ENCODE measurements at places on chromosomes 4 and X.

GRCh38 chrX:70454441-70455365, 10.1 kb downstream of the DLG3 start:
- DNase-seq, result no peak

- peak; percentile 96 for DNase-seq
Measured at GRCh38 chr4:56410247-56411062, 23.2 kb upstream of the AASDH start.

- no peak for DNase-seq
Measured at GRCh38 chr4:97548943-97549583, 594.2 kb downstream of the STPG2 start.

DNA sequence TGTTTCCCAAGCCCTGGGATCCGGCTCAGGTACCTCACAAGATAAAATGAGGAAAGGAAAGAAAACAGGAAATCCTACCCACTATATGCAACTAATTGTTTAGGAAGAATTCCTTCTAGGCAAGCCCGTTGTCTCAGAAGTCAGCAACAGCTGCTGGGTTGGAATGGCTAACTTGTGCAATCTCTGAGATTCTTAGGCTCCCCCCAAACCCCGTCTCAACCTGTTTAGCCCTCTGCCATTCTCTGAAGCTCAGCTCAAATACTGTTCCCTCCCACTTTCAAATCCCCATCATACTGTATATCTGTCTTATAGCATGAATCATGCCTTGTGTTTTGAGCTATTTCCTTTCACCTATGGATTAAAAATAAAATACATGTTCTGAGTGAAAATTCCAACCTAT, 28.9 kb downstream of the STARD8 start:
- no peak for DNase-seq

DNA sequence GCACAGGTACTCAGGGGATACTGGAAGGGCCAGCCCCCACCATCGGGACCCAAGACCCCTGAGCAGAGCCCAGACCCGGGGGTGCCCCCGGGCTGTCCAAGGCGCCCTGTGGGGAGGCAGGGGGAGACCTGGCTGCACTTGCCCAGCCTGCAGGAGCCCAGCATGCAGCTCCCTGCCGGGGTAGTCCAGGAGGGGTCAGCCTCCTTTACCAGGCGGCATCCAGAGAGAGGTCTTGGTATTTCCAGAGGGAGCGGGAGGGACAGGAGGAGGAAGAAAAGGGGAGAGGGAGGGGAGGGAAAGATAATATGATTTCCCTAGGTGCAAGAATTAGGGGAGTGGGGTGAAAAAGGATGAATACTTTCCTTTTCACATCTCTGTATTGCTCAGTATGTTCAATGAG, 97.5 kb downstream of the ABLIM2 start:
- no peak for DNase-seq

DNA sequence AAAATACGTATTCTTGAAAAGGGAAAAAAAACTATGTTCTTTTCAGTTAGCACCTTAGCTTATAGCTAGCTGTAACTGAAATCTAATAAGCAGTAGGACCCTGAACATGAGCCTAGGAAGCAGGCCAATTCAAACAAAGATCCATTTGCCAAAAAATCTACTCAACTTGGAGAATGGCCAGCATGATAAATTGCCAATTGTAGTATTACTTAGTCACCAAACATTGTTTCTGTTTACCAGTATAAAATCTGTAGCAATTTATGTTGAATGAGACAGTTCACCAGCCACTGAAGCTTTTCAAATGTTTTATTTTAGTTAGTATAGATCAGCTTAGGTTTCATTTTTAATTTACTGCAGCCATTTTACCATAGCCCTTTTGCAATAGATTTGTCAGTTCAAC, 323.6 kb upstream of the DIPK2B start:
- no peak for DNase-seq

DNA sequence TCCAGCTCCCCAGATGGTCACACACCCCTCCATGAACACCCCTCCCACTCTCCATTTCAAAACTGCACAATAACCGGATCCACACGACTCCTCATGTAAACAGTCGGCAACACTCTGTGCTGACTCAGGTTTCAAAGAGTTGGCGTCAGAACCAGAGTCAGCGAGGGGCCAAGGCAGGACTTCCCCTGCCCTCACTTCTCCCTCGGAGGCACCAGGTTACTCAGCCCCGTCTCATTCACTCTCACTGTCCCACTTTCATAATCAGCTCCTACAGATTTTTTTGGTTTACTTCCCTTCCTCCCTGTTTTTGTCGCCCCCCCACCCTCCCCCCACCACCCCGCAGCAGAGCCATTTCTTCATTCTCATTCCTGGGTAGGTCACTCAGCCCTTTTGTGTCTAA, 2.7 kb upstream of the TIMP1 start:
- no peak for DNase-seq

- no peak for DNase-seq
Measured at GRCh38 chr4:16717266-16717970, 181.0 kb downstream of the LDB2 start.

DNA sequence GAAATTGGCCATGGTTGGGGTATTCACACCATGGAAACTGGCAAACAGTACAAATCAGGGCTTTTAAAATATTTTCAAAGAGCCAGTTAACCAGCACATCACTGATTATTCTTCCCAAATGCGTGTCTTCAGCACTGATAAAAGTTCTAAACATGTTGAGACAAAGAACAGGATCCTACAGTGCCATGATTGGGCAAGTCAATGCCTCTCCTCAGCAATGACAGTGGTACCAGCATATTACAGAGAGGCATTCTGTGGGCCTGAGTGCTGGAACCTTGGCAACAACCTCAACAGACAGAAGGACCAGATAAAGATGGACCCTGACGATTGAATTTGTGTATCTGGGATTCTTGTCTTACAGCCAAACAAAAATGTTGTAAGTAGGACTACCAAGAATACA, 108.9 kb downstream of the EFHC2 start:
- no peak for DNase-seq

GRCh38 chr4:15898902-15899301, 39.6 kb downstream of the FGFBP1 start:
- DNase-seq, result no peak

- no peak for DNase-seq
Measured at GRCh38 chr4:91089178-91089577, 962.0 kb downstream of the CCSER1 start.

GRCh38 chrX:13540602-13541001, 28.8 kb upstream of the EGFL6 start:
- DNase-seq, result no peak

DNA sequence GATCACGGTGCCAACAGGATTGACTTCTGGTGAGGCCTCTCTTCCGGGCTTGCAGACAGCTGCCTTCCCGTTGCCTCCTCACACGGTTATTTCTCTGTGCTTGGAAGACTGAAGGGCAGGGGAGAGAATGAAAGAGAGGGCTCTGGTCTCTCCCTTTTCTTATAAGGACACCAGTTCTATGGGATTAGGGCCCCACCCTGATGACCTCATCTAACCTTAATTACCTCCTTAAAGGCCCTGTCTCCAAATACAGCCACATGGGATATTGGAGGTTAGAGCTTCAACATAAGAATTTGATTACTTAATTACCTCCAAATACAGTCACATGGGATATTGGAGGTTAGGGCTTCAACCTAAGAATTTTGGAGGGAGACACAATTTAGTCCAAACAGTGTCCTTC, 46.5 kb downstream of the EVC start:
- DNase-seq, result no peak

DNA sequence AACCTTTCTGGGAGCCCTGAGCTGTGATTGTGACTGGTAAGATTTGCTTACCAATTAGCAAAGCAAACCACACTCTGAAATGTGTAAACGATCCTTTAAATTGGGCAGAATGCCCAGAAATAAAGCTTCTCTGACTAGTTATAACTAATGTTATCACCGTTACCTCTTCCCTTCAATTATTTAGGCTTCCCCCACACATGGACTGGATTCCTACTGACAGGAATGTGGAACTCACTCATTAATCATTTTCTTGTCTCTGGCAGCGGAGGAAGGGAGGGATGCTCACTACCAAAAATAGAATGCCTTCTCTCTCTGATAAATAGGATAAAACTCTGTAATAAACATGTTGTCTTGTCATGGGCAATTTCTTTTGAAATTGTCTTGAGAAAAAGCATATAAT, 25.3 kb upstream of the NWD2 start:
- DNase-seq, result no peak

- DNase-seq, result no peak
Measured at GRCh38 chr4:52550186-52550585, 108.9 kb downstream of the USP46 start.

GRCh38 chr4:176709417-176709816, 83.3 kb downstream of the VEGFC start:
- DNase-seq, result no peak

DNA sequence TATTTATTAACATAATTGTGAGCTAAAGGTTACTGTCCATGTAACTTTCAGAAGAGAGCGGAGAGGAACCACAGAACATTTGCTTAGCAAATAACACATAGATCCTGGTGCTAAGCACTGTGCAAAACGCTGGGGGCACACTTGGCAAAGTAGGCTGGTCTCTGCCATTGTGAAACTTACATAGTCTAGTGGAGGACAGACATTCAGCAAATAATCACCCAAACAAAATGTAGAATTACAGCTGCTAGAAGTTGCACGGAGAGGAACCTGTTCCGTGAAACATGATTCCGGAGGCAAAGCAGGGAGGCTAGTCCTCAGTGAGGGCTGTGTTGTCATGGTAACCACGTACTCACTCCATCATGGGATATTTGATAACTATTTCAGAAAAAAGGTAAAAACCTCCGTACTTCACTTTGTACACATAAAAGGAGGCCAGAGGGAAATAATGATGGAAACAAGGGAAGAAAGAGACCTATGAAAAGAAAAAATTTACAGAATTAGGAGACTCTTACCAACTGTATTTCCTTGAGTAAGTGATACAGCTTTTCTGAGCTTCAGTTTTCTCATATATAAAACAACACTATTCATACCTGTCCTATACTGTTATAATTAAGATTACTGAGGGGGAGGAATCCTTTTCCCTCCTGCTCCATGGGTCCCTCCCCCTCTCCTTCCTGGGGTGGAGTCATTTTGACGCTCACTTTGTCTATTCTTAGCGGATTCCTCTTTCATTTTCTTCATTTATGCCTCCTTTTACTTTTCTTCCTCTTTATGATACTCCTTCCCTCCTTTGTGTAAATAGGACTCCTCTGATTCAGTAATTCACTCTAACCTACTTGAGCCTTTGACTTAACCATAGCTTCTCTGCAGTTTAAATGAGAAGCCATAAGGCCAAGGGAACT, 825 bp upstream of the RASGEF1B start:
- DNase-seq, result no peak

DNA sequence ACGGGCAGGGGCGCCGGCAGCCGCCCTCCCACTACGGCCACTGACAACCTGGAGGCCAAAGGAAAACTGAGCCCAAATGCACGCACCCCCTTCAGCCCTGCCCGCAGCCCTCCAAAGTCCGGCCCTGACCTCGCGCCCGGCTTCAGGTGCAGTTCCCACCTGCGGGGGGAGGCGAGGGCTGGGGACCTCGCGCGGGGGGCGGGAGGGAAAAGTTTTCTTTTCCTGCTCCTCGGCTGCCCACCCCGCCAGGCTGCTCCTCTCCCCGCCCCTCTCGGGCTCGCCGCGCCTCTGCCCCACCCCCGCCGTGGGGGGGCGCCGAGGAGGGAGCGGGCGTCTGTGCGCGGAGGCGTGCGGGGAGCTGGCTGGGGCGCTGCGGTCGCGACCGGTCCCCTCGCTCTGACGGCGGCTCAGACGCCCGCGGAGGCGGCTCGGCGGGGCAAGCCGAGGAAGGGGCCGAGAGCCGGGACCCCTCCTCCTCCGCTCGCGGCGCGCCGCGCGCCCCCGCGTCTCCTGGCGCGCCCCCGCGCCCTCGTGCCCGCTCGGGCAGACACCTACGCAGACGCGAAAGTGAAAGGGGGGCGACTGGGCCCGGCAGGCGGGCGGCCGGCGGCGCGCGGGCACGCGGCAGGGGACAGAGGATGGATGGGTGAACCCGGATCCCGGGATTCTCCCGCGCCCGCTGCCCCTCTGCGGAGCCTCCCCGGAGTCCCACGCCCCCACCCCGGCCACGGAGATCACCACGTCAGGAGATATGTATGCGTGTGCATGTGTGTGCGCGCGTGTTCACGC, 3.1 kb upstream of the NR3C2 start:
- DNase-seq, result no peak

- no peak for DNase-seq
Measured at GRCh38 chr4:40314951-40315350, 20.2 kb upstream of the CHRNA9 start.

- no peak for DNase-seq
Measured at GRCh38 chr4:34362654-34363053, 1881.7 kb downstream of the ARAP2 start.

GRCh38 chr4:105509291-105509690, 35.4 kb upstream of the PPA2 start:
- no peak for DNase-seq

DNA sequence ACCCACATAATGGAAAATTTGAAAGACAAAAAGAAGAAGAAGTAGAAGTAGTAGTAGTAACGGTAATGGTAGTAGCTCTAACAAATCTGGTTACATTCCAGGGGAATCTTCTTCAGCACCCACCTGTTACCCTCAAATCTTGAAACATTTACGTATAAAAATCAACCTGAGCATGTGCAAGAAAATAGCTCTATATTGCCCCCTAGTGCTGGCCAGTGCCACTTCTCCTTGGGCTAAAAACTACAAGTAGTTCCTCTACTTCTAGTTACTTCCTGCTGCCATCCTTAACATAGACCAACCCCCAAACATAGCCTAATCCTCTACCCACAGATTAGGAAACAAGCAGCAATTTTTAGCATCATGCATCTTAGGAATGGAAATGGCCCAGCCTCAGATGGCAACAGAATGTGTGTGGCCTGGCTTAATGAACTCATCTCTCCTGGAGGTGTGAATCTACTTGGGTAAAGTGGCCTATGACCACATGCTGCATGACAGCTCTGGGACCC, 3.1 kb downstream of the PDGFC start:
- DNase-seq, result peak; percentile 66

GRCh38 chr4:60879135-60879701, 320.9 kb upstream of the ADGRL3 start:
- no peak for DNase-seq

GRCh38 chrX:63475200-63475599, 124.1 kb upstream of the SPIN4 start:
- no peak for DNase-seq

GRCh38 chr4:89008166-89008565, 48.8 kb downstream of the FAM13A start:
- no peak for DNase-seq

GRCh38 chr4:52926196-52926974, 64.3 kb downstream of the RASL11B start:
- DNase-seq, result no peak

DNA sequence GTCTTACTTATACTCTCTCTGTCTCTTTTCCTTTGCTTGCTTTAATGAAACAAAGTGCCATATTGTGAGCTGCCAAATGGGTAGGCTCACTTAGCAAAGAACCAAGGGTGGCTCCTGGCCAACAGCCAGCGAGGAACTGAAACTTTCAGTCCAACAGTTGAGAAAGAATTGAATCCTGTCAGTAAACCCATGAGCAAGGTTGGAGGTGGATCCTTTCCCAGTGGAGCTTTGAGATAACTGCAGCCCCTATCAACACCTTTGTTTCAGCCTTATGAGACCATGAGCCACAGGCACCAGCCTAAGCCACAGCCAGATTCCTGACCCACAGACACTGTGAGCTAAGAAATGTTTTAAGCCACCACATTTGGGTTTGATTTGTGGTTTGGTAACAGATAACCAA, 362.2 kb downstream of the PDGFC start:
- DNase-seq, result no peak
